ENCODE measurements at places on chromosomes 12 and 14.

DNA sequence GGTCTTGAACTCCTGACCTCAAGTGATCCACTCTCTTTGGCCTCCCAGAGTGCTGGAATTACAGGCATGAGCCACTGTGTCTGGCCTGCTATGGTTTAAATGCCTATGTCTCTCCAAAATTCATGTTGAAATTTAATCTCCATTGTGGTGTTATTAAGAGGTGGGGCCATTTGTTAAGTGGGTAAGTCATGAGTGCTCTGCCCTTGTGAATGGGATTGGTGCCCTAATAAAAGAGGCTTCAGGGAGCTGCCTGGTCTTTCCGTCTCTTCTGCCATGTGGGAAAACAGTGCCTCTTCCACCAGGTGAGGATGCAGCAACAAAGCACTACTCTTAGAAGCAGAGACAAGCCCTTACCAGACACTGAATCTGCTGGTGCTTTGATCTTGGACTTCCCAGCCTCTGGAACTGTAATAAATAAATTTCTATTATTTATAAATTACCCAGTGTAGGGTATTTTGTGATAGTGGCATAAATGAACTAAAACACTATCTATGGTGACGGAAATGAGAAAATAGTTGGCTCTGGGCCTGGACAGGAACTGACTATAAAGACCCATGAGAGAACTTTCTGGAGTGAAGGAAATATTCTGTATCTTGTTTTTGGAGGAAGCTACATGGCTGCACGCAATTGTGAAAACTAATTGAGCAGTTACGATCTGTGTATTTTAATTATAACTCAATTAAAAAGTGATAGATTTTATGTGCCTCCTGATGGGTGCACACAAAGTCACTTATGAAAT lies 12.1 kb upstream of the ATP23 start:
- DNase-seq = no peak

DNA sequence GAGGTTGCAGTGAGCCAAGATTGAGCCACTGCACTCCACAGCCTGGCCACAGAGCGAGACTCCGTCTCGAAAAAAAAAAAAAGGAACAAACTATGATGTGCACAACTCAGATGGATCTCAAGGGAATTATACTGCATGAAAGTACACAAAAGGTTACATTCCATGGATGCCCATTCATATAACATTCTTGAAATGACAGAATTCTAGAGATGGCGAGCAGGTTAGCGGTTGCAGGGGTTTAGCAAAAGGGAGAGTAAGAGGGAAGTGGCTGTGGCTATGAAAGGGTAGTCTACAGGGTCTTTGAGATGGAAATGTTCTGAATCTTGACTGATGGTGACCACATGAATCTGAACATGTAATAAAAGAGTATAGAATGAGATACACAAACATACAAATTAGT lies 49.7 kb downstream of the CKB start:
- no peak for DNase-seq

DNA sequence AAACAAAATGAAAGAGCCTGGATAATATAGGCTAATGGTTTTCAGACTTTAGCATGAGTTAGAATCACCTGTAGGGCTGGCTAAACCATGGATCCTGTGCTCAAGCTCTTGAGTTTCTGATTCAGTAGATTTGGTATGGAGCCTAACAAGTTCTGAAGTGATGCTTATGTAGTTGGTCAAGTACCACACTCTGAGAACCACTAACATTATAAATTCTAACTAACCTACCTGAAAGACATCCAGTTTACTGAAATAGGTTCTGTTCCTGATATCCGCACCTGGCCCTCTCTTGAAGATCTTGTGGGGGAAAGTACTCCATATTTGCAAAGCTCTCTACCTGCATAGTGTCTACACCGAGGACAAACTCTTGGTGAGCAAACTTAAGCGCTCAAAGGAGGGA lies 59.4 kb upstream of the VSX2 start:
- no peak for DNase-seq

DNA sequence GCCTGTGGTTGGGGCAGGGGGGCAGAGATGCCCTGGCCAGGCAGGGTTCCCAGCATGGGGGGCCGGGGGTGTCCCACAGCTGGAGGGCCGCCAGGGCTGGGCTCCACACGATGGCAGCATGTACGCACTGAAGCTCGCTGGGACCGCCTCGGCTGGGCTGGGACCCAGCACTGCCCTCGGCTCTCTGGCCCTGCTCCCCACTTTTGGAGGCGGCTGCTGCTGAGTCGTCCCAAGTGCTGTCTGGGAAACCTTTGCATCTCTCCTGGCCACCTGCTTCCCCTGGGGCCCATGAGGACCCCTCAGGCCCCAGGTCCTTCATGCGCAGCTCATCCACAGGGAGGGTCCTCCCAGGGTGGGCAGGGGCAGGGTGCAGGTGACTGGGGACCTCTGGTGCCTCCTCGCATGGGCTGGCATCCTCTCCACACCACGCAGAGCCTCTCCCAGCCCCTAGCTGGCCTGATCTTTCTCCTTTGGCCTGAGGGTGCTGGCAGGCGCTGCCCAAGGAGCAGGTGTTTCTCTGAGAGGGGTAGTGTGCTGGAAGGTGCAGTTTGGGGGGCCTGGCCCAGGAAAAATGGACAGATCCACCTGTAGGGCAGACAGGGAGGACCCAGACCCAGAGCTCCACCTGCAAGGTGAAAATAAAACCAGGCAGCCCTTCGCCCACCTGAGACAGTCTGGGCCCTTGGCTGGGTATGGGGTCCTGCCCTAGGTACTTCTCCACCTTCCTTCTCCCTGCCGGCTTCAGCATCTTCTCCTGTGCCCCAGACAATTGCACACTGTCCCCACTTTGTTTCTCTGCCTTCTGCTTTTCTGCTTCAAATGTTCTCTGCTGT lies 46.9 kb downstream of the DLK1 start:
- DNase-seq = no peak

DNA sequence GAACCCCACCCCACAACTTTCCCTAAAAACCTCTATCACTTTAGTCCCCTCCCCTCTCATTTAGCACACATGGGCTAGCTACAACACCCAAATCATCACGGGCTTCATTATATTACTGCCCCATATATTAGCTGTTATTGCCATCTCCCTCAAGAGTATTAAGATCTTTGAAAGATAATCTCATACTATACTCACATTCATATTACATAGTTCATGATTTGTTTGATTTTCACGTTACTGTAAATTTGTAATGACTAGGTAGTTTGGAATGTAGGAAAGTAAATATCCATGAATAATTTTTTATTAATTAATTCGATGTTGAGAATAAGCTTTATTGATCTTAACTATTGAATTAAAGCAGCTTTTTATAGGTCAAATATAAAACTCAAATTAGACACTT lies 7.9 kb downstream of the DICER1 start:
- no peak for DNase-seq

GRCh38 chr12:12645485-12645884 lies 33.8 kb downstream of the CREBL2 start:
- DNase-seq = no peak

DNA sequence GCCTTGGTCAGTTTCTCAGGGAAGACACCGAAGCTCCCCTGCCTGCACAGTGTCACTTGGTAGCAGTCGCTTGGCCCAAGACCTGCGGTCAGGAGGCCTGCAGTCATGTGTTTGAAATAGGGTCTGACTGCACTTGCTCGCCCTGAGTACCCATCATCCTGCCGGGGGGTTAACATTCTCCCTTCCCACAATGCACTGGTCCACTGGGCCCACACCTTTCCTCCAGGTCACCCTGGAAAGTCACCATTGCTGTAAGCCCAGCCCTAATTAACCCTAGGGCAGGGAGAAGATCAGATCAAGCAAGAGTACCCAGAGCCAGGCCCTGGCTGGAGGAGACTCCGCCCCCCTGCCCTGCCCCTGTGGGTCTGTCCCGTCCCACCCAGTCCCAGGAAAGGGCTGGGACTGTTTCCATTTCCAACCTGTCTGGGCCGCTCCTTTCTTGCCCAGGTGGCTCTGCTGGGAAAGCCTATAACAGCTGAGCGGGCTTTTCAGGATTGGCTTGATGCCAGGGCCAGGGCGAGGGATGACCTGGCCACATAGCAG lies 87.1 kb downstream of the ZFP36L1 start:
- DNase-seq = no peak

GRCh38 chr12:6824901-6825381 lies 3.3 kb upstream of the P3H3 start:
- no peak for DNase-seq

GRCh38 chr12:124148481-124149273 lies 146.2 kb upstream of the RFLNA start:
- no peak for DNase-seq

- no peak for DNase-seq
Measured at GRCh38 chr14:49767270-49767570, 733 bp upstream of the KLHDC2 start.

DNA sequence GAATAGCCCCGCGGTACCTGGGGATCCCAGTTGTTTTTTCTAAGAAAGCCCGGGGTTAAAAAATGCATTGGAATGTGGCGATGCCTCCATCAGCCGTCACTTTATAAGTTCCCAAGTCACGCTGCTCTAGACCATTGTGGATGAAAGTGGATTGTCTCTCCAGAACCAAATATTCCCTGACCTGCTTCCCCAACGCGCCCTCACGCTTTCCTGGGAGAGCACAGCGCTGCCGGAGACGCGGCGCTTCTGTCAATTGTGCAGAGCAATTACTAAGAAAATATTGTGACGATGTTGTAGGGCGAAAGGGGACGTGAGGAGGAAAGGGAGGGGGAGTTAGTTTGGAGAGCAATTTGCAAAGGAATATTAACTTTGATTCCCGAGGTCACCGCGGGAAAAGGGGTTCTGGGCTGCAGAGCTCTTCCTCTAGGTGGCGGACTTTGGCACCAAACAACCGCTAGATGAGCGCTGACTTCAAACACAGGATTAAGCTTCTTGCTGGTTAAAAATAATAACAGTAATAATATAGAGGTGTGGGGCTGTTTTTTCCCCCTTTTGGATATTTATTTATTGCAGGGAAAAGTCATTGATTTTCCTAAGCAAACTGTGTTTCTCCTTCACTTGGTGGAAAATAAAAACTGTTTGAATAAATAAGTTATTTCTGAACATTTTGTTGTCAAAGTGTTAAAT lies 9.6 kb upstream of the FOXG1 start:
- no peak for DNase-seq

DNA sequence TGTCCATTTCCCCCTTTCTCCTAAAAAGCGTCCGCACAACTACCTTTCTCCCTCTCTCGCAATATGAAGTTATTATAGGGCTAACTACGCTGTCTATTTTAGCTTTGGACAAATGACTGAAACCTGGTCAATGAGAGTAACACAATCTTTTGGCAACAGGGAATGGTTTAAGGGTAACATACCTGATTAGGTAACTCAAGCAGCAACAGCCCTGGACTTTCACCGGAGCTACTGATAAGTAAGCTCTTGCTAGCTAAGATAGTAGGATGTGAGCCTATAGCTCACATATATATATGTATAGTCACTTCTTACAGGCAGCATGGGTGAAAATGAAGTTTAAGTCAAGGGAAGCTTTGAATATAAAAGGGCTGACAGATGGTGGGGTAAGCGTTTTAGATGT lies 313.0 kb downstream of the CEP128 start:
- DNase-seq = no peak

DNA sequence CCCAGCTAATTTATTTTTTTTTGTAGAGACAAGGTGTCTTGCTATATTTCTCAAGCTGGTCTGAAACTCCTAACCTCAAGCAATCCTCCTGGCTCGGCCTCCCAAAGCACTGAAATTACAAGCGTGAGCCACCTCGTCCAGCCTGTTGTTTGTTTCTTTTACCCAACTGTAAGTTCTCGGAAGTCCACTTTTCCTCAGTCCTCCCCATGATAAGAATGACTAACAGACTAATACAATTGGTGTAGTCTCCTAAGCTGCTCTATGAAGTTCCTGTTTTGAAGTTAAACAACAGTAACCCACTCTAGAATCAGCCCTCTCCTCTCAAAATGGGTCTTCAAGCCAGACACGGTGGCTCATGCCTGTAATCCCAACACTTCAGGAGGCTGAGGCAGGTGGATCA lies 36.5 kb downstream of the HIGD1C start:
- no peak for DNase-seq

Measured in NCI-H2081 treated with DMSO at 0.1 percent for 48 hours (cell line).